Stimulated activated CD8-positive, alpha-beta memory T cell treated with anti-CD3 and anti-CD28 coated beads, Interleukin-7, amount 100 ng/mL, for 1 hour (primary cell): ENCODE measurements at places on chromosomes 1 and 21.

DNA sequence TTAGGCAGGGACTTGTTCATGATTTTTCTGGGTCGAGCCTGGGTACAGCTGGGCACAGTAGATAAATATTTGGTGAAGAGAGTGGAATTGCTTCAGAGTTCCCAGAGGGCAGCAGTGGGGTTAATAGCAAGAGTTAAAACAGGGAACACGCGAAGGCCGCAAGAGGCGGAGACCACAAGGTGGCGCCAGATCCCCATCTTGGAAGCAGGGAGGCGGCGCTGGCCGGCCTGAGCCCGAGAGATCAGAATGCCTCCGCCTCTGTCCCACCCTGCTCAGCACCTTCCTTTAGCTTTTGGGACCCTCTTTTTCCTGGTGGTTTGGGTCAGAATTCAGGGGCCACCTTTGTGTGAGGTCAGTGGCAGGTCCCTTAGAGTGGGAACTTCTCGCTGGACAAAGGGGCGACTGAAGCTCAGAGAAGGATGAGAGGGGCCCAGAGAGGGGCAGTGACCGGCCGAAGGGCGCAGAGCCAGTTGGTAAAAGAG lies 6.5 kb upstream of the PADI2 start:
- DNase-seq: peak; percentile 76

GRCh38 chr1:221636967-221637366 lies 104.9 kb downstream of the DUSP10 start:
- no peak for DNase-seq

DNA sequence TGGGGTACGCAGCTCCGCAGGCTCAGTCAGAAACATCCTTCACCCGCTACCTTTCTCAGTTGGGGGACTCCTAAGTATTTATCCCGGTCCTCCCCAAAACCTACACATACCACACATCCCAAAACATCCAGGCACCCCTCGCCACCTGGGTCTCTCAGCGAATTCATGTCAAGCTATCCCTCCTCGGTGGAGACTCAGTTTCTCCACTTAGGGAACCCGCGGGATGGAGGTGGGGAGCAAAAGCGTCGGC lies 1.3 kb upstream of the ZBTB7B start:
- no peak for DNase-seq

- no peak for DNase-seq
Measured at GRCh38 chr1:235105051-235106043, 23.3 kb downstream of the TOMM20 start.

- DNase-seq: no peak
Measured at GRCh38 chr1:86546787-86547221, at the start of gene CLCA4. Gene CLCA4 (plus strand): TSS chr1:86547078. CDS start chr1:86547120, 42 bp downstream.

- DNase-seq: no peak
Measured at GRCh38 chr1:151458802-151459330, 428 bp downstream of the POGZ start.

- no peak for DNase-seq
Measured at GRCh38 chr1:80656641-80657040, 1144.1 kb upstream of the ADGRL2 start.

DNA sequence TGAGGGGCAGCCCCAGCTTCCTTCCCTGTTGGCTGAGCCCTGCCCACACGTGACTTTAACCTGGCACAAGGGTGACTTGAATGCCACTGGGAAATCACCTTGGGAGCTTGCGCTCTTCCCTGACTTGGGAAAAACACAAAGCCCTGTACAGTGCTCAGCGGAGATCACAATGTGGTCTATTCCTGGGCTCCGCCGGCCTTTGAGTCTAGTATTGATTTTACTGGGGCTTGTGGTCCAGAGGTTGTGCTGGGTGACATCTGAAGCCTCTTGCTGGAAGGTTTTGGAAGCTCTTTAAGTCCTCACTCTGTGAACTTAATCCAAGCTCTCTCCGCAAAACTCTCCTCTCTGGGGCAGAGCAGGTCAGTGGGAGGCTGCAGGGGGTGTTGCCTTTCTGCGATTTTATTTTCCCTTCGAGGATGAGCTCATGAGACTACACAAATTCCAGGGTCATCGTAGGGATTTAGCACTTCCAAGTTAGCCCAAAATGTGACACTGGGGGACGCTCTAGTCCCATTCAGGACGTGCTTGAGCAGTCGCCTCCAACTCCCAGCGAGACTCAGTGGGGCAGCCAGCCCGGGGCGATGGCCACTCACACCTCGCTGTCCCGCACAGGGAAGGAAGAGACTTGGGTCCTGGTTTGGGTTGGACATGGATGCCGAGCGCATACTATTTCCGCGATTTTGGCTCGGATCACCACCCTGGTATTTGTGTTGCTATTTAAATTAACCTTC lies 291.9 kb upstream of the AJAP1 start:
- no peak for DNase-seq

GRCh38 chr21:42286416-42286815 lies 28.8 kb downstream of the TFF3 start:
- no peak for DNase-seq

DNA sequence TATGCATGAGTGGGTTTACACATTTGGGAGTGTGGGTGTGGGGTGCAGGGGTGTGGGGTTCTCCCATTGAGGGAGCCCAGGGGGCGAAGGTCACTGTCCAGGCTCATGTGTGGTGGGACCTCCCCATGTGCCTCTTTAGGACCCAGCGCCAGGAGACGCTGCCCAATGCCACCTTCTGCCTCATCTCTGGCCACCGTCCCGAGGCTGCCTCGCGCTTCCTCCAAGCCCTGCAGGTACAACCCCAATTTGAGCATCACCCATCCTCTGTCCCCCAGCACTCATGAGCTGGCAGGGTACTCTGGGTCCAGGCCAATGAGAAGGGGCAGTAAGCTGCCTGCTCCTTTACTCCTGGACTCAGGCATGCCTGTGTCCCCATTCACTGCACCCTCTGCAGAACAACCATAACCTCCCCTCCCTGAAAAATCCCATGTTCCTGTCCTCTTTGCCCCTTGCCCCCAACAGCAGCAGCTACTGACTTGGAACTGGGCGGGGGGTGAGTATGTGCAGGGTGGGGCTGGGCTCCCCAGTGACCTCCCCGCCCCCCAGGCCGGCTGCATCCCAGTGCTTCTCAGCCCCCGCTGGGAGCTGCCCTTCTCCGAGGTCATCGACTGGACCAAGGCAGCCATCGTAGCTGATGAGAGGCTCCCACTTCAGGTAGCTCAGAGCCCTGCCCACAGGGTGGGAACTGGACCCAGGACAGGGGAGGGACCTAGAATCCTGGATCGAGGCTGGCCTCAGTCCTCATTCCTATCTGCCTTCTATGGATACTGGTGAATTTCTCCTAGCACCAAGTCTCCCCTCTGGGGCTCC lies 7.7 kb downstream of the EXTL1 start:
- DNase-seq: no peak

DNA sequence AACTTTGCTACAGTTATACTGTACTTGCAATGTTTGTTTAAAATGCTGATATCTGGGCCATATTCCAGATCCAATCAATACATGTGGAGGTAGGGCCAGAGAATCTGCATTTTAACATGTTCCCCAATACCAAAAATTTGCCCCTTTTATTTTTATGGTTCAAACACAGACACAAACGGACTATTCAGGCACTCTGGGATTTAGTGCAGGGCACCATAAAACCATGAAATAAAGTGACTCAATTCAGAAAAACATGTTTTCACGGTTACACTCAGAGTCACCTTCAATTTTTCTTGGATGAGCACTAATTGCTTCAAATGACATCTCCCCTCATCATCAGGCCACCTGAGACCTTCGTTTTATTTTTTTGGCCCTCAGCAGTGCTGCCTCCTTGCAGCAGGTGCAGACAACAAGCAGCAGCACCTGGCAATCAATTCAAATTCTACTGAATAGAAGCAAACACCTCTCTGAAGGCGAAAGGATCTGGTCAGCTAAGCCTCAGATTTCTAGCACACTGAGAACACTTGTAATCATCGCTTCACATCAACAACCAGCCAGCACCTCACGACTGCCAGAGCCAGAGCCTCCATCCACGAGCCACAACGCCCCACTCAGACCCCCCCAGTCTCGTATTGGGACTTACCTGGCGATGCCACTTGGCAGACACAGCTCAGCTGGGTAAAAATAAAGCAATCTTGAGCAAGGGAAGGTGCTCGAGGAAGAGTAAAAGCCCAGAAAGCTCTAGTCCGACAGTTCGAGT lies 1.1 kb downstream of the ERO1B start:
- DNase-seq: no peak

GRCh38 chr1:26126321-26127084 lies 14.9 kb downstream of the PDIK1L start:
- peak; percentile 19 for DNase-seq

GRCh38 chr1:71666609-71667008 lies 585.8 kb upstream of the ZRANB2 start:
- no peak for DNase-seq

DNA sequence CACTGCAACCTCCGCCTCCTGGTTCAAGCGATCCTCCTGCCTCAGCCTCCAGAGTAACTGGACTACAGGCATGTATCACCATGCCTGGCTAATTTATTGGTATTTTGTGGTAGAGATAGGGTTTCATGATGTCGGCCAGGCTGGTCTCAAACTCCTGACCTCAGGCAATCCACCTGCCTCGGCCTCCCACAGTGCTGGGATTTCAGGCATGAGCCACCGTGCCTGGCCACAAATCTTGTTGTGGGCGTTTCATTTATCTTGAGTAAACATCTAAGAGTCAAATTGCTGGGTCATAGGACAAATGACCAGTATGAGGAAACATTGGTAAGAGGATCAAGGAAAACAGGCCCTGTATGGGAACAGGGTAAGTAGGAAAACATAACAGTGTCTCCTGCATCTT lies 17.9 kb downstream of the TMEM200B start:
- no peak for DNase-seq

DNA sequence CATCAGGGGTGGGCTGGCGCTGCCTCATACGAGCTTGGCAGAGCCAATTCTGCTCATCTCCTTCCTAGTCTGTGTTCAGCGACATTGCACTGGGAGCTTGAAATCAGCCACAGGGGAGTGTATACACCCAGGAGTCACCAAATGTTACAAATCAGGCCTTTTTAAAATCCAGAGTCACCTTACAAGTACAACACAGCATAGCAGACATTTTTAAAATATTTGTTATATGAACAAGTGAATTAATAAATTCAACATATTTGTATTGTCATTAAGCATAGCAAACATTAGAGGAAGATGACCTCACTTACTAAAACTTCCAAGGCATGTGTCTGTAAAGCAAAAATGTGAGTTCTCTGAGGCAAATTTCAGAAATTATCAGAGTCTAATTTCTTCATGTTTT lies 210.0 kb downstream of the HLX start:
- DNase-seq: no peak

- no peak for DNase-seq
Measured at GRCh38 chr1:230851291-230851691, 17.0 kb downstream of the C1orf198 start.

DNA sequence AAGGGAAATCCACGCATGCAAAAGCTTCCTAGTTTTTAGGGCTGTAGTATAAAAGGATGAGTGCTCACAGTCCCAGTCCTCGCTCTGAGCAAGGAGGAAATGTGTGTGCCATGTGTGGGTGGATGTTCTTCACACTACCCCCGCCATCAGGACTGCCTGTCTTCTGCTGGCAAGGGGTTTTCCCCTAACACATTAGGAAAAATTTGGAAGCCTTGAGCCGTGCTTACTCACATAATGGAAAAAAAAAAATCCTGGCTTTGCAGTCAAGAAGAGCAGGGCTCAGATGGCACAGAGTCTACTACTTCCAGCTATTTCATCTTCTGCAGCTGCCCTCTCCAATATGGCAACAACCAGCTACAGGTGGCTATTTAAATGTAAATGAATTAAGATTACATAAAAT lies 363.1 kb downstream of the PLPP3 start:
- DNase-seq: no peak

DNA sequence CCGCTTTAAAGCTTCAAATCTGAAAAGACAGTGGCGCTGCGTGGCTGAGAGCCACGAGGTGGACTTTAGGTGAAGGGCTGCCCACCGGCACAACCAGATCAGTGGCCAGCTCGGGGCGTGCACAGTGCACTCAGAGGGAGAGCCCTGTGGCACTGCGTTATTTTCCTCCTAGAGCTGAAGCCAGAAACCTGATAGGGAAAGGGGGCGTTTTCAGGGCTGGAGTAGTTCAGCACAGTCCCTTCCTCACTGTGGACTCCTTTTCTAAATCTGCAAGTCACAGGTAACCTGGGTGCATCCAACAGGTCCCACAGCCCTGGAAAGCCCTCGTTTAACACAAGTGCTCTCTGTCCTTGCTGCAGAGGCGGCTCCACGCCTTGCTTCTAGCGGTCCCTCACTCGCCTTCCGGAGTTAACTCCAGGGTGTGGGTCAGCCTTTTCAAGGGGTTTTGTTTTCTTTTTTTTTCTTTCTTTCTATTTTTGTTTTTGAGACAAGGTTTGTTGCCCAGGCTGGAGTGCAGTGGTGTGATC lies 81.2 kb downstream of the GALNT2 start:
- no peak for DNase-seq

DNA sequence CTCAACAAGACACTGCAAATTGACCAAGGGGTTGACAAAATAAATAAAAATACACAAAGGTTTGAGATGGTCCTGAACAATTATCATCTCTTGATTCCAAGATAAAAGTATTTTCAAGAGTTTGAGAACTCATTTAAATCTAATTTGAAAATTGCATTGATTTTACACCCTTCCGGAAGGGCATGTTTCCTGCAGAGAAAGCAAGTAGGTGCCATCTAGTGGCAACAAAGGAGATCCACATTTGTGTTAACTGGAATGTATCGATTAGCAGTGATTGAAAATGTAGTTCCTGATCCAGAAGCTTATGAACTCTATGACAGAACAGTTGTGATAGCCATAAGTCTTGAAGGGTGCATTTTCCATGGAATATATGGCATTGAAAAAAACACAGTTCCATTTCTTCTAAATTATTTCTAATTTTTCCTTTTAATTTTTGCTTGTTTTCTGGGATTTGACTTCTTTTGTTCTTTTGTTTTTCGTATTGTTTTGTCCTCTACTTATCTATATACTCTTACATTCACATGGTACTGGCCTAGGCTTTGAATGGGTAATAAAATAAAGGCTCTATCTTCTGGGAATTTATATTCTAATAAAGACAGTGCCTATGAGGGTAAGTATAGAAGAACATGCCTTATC lies 143.7 kb downstream of the DNM3 start:
- no peak for DNase-seq

DNA sequence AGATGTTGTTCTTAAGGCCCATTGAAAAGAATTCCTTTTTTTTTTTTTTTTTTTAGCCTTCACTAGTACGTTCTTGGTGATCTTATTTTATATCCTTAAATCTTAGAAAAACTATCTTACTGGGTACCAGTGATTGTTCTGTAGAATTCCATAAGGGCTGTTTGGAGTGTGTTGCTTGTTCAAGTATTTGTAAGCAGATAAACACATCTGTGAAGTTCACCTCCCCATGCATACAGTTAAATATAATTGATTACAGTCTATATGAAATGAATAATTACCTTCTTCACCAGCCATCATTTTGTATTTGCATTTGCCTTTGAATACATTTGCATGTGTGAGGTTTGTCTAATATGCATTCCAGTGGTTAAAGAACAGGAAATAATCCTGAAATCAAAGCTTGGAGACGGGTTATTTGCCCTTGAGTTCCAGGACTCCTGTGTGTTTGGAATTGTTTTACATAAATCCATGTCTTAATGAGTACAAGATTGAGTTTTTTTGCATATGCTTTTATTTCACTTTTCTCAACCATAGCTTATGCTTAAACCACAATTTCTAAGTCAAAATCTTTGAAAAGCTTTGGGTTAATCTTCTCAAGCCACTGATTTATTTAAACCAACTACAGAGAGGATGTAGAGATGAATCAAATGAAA lies 73.1 kb downstream of the VPS13D start:
- no peak for DNase-seq
